Right forelimb (tissue), 1 donor: ENCODE measurements at places on chromosomes 3 and 15.

- DNase-seq = no peak
Observed at GRCh38 chr3:141312354-141313092, 55.8 kb upstream of the ZBTB38 start.

- DNase-seq = no peak
Observed at GRCh38 chr15:101103598-101103997, 148.2 kb downstream of the CHSY1 start.

DNA sequence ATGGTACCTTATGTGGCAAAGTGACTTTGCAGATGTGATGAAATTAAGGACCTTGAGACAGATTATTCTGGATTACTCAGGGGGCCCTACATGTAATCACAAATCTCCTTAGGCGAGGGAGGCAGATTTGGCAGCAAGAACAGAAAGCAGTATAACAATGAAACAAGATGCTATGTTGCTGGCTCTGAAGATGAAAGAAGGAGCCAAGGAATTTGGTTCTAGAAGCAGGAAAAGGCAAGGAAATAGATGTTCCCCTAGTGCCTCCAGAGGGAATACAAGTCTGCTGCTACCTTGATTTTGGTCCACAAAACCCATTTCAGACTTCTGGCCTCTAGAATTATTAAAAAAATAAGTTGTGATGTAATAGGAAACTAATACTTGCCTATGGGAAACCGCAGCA lies 64.5 kb downstream of the PIK3R4 start:
- DNase-seq = no peak

DNA sequence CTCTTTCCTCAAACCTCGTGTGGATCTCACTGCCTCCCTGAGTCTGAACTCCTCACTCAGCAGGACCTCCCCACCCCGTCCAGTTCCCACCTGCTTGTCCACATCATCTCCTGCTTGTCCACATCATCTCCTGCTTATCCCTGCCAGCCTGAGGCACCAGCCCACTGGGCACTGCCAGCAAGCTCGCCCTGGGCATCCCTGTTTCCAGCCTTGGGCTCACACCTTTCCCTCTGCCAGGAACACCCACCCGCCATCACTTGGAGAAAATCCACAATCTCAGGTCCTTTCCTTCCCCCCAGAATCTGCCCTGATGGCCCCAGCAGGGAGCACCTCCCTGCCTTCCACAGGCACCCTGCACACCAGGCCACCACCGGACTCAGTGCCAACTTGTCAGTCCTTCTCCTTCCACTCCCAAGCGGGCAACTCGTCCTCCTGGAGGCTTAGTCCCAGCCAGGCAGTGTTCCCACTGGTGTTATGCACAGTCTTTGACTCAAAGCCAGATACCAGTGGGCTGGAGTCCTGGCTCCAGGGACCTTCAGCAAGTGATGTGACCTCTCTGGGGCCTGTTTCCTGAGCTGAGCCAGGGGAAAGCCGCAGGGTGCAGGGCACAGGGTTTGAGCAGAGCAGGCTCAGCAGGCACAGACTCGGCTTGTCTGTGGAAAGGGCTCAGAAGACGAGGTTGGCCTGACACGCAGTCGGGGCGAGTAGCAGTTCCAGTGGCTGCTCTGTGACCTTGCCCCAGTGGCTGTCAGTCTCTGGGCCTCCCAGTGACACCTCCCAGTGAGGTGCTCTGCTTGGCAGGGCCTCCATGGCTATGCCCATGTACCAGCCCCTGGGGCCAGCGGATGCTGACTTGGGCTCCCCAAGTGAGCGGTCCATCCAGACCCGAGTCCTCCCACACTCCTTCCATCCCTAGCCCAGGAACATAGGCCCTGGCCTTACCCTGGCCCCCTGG lies 9.5 kb upstream of the MESP2 start:
- DNase-seq = no peak

DNA sequence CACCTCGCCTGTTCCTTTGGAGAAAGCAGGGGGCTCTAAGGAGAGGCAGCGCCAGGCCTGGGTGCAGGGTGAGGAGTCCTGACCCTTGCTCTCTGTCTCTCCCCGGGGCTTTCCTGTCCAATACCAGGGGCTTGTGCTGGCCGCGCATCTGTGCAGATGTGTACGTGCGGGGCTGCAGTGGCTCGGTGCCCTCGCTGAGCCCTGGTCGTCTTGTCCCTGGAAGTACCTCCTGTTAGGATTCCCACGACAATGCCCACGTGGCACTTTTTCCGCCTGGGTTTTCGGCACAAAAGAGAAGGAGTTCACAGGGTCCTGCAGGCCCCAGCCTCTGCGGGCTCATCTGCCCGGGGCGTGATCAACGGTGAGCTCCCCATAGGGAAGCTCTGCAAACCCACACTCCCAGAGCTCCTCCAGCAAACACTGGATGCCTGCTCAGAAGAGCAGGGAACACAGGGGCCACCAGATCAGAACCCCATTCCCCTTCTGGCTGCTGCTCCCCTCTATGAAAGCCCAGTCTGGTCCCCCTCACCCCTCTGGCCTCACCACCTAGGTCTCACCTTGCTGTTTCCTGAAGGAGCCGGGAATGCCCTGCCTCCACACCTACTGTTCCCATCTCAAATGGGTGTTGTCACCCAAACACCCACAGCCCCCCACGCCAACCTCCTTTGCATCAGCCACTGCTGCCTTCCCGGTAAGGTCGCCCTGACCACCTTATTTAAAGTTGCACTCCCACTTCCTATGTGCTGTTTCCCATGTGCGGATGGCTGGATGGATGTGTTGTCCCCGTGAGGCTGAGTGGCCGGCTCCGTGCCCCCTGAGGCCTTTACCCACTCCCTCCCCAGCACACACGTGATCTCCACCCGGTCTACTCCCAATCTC lies 62.6 kb upstream of the PRR20G start:
- no peak for DNase-seq
